GM23338 (cell line): ENCODE measurements at places on chromosomes 11 and 22. TPM values are rescaled to one million over a fixed set of nuclear protein-coding genes. Genes with fewer than 3 reads are reported as not detected.

Gene TMPRSS5
- total RNA-seq: 1.8 TPM in 1 of 2 replicates, not detected in the other

DNA sequence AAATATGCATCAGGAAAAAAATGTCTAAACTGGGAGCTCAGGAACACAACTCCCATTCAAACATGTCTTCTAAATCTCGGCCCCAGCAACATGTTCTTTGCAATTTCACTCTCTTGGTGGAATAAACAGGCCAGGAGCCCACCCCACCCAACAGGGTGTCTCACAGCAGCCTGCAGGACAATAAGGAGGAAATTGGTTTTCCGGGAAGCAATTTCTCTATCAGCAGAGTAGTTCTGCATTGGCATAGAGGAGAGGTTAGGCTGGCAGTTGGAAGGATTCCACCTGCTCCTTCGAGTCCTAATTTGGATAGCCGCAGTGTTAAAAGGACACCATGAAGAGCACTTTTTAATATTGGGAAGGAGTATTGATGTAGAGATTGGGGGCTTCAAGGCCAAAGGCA, 55.9 kb upstream of the BARX2 start:
- peaks cover 21% of the 10 kb centered on the region for H3K4me1 ChIP-seq
- no peaks in the 10 kb centered on the region for H3K27me3 ChIP-seq
- no peak overlapping the region for H3K27ac ChIP-seq
- no peaks in the 10 kb centered on the region for H3K36me3 ChIP-seq
- H3K4me3 ChIP-seq: no peak overlapping the region

DNA sequence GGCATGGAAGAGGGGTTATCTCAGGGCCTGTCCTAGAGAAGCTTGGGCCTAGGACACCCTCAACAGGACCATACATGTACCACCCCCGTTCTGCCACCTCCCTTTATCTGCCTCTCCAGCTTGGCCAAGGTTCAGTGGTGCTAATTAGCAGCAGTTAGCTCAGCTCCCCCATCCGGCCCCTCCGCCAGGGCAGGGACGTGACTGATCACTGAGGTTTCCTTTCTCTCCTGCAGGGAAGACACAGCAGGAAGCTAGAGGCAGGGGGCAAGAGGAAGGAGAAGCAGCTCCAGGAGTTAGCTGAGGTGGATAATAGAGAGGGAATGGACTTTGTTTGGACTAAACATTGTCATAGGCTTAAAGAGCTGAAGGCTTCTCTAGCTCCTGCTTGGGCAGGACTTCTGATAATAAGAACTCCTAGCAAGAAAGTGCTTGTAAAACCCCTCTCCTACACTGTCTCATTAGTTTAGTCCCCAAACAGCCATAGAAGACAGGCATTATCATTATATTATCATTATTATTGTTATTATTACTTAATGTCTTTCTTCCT, 53.8 kb downstream of the BUD13 start:
- no peaks in the 10 kb centered on the region for H3K36me3 ChIP-seq
- H3K27me3 ChIP-seq: no peaks in the 10 kb centered on the region
- no peak overlapping the region for H3K27ac ChIP-seq
- H3K4me3 ChIP-seq: no peak overlapping the region
- peaks cover 12% of the 10 kb centered on the region; the same call in 1 of the 2 replicates for H3K4me1 ChIP-seq
- no peak for DNase-seq

DNA sequence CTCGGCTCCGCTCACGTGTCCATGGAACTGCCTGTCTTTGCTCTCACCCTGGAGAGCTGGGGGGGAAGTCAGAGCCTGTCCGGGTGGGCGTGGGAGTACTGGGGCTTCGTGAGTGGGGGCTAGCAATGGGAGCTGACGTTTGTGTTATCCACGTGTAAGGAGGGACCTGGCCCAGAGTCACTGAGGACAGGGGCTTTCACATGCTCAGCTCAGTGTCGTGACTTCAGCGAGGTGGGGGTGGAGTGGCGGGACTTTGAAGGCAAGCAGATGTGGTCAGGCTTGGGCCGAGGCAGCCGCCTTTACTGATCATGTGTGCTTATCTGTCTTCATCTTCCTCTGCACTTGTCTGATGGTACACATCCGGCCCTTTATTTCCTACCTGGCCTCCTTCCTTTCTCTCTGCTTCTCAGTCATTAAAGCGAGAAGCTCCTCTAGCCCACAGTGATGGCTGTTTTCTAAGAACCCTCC, 113.1 kb upstream of the NNMT start:
- no peak for DNase-seq
- H3K36me3 ChIP-seq: no peaks in the 10 kb centered on the region
- H3K4me1 ChIP-seq: no peaks in the 10 kb centered on the region
- no peak overlapping the region for H3K4me3 ChIP-seq
- no peak overlapping the region for H3K27ac ChIP-seq
- H3K27me3 ChIP-seq: no peaks in the 10 kb centered on the region

- H3K4me3 ChIP-seq: no peak overlapping the region
- H3K36me3 ChIP-seq: no peaks in the 10 kb centered on the region
- no peaks in the 10 kb centered on the region for H3K27me3 ChIP-seq
- H3K4me1 ChIP-seq: peaks cover 14% of the 10 kb centered on the region
Observed at GRCh38 chr11:76035020-76035419, 171.3 kb downstream of the WNT11 start.
